Mesothelial cell of epicardium (in vitro differentiated cells): ENCODE measurements at places on chromosomes 12 and 14.

DNA sequence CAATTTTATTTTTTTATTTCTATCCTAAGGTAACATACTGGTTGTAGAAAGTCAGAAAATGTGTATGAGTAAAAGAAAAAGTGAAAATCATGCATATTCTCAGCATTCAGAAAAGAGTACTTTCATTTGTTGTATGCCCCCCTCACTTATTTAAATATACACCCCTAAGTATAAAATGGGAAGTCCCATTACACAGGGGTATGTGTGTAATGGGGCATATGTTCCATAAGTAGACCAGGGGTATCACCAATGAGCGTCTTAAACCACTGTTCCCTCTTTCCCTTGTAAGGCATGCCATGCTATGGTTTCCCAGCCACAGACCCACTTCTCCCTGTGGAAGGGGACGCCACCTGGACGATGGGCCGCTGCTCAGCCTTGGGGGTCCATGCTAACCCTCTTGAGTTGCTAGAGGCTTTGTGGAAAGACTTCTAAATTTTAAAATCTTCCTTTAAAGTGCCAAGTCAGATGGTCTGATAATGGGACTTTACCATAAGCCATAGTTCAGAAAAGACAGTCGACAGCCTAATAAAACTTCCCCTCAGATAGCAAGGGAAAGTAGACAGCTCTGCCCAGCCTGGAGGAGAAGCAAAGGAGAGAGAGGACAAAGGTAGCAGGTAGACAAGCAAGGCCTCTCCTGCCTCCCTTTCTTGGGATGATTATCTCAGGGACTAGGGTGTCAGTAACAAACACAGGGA, 118.2 kb downstream of the ZFP36L1 start:
- no peak for DNase-seq

- DNase-seq = no peak
Observed at GRCh38 chr14:88522393-88522792, 32.4 kb downstream of the PTPN21 start.

- no peak for DNase-seq
Observed at GRCh38 chr14:99991331-99991730, 73.9 kb upstream of the EVL start.

- DNase-seq = no peak
Observed at GRCh38 chr12:99380701-99381100, 266.9 kb upstream of the GARIN6 start.

- DNase-seq = no peak
Observed at GRCh38 chr12:118436002-118436730, 59.8 kb downstream of the SUDS3 start.

DNA sequence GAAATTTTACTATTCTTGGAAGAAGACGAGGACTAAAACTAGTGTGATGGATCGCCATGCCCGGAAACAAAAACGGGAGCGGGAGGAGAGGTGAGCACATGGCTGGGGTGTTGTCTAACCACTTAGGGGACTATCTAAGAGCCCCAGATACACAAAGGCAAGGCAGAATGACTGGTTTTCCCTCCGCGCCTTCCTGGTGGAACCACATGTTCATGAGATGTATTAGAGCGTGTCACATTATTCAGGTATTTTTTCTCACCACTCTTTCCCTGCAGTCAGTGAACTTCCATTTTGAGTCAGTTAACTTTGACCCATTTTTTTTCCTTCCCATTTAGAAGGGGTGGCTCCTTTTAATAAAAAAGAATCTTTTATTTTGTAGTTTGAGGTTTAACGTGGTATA, 68.8 kb upstream of the TRAF3 start:
- no peak for DNase-seq

GRCh38 chr14:97713023-97713422, 915.8 kb downstream of the VRK1 start:
- no peak for DNase-seq

- DNase-seq = no peak
Observed at GRCh38 chr14:104297721-104298401, 159.5 kb downstream of the KIF26A start.

DNA sequence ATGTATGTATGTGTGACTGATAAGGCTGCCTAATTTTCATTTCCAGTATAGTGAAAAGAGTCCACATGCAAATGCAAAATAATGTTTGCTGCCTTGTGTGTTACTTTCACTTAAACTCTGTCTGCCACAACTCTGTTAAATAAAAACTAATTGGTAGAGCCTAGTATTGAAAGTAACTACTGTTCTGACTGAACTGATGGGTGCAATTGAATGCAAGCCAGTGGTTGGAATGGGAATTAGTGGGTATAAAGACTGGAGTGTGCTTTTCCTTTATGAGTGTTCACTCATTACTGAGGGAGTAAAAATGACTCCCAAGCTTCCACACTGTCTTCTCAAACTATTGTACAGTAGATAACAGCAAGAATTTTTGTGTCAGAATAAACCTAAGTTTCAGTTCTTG, 571.0 kb downstream of the TMTC2 start:
- no peak for DNase-seq

GRCh38 chr14:69471916-69472315, 12.6 kb upstream of the PLEKHD1 start:
- DNase-seq = no peak

- no peak for DNase-seq
Observed at GRCh38 chr14:50062438-50063085, 53.8 kb downstream of the VCPKMT start.

GRCh38 chr14:104440297-104440956, 139.1 kb upstream of the C14orf180 start:
- DNase-seq = no peak

- DNase-seq = no peak
Observed at GRCh38 chr12:65259501-65259900, 19.0 kb upstream of the MSRB3 start.

DNA sequence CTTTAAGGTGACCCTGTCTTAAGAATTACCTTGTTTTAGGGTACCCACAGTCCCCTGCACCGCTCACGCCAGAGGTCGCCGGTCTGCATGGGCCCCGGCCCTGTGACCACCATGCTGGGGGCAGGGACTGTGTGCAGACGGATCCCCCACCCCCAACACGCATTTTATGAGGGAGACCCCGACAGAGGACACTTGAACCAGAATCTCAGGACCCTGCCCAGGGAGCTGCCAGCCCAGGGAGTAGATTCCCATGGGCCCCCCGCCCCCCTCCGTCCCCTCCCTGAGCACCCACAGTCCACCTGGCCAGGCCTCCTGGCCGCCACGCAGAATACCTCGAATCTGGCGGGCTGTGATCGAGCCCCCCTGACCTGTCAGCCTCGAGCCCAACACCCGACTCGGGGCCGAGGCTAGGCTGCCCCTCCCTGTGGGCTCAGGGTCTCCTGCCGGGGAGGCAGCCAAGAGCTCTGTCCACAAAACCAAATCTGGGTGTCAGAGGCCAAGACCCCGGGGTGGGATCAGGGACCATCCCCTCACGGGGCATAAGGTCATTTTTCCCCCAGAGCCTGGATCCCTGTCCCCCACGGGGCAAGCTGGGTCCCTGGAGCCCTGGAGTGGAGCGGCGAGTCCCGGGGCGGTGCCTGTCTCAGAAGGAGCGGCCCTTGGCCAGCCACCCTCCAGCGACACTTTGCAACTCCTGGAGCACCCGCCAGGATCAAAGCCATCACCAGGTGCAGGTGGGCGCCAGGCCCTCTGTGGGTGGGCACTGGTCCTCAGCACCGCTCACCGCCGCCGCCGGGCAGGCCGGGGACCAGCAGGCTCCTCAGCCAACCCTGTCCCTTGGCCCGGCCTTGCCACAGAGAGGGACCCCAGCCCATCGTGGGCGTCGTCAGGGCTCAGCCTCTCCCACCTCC, 155.8 kb upstream of the PKP2 start:
- DNase-seq = no peak

DNA sequence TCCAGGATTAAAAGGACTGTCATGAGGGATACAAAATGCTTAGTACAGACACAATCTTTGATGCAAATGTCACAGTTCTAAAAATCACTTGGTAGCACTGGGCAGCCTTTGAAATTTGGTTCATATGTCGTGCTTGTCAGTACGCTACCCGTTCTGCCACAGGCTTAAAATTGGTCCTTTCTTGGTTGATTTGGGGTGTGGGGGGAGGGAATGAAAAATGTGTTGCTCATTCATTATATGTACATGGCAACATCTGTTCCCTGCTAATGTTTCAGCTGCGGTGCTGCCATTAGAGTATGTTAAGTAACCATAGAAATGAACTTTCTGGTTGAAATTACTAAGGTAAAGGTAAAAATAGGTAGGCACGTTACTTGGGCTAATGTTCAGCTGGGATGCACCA, 155.4 kb upstream of the ARHGAP5 start:
- no peak for DNase-seq

DNA sequence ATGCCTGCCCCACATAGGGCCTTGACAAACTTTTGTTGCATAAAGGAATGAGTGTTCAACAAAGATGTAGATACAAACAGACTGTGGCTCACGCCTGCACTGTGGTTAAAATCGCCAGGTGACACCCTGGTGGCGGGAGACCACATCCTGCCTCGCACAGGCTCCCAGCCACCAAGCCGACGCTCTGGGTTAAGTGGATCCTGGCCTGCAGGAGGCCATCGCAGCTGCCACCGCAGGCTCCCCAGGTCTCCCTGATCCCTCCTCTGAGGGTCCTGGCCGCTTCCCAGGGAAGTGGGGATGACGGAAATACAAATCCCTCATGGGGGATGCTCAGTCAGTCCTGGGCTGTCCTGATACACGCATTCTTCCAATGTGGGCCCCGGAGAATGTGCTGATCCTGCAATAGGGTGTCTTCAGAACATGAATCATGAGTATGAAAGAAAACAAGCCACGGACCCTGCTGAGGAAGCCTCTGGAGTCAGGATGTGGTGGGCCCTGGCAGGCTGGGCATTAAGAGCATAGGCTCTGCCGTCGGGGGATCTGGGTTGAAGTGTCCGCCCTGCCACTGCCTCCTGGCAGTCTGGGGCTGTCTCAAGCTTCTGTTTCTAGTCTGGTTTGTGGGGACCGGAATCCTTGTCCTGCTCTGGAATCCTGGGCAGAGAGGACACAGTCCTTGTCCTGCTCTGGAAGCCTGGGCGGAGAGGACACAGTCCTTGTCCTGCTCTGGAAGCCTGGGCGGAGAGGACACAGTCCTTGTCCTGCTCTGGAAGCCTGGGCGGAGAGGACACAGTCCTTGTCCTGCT, 53.5 kb upstream of the BEGAIN start:
- DNase-seq = no peak

- no peak for DNase-seq
Observed at GRCh38 chr12:6559500-6559899, 3.7 kb upstream of the IFFO1 start.

GRCh38 chr14:100587086-100587762, at the start of gene BEGAIN:
BEGAIN (minus strand) TSS chr14:100587417; CDS start chr14:100587290, 127 bp downstream.
- no peak for DNase-seq

DNA sequence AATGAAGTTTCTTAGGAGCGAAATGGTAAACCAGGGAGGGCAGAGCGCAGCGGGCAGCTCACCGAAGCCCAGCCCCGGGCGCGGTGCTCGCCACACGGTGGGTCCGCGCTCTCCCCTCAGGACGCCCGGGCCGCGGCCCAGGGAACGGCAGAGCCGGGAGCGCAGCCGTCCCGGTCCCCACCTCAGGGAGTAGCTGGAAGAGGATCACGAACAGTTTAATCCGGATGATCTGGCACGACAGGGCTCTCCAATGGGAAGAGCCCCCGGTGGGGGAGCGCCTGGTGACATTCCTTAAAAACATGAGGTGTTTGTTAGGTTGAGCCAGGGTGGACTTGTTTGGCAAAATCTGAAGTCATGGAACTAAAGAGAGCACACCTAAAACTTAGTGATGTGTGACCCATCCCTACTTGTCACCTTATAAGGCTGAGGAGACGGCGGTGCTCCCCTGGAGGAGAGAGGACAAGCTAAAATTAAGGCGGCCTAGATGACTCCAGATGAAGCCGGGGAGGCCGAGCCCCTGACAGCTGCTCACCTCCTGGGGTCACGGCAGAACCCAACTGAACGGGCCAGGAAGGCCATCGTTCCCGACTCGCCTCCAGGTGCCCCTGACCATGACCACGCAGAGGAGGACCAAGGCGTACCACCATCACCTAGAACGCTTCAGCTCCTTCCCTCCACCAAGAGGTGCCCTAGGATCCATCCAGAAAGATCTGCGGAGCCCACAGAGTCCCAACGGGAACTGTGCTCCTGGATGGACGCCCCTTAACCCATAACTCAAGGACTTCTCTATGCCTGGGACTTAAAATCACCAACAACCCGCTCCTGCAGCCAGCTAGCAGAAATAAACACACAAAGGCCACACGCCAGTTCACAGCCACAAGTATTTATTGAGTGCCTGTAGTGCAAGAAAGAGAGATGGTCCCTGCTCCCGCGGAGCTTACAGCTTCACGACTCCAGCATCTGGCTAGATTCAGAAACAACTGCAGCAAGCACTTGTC, 866 bp upstream of the PITPNM2 start:
- DNase-seq = no peak
